Colonic mucosa (tissue), 4 donors: ENCODE measurements at places on chromosomes 11 and 22. TPM values are rescaled to one million over a fixed set of nuclear protein-coding genes. Genes with fewer than 3 reads are reported as not detected.

The ZNF280B gene
- 1.1 TPM for total RNA-seq

The SAA2 gene
- 4.2 TPM for total RNA-seq

The LRRC32 gene
- total RNA-seq, result 5.9 TPM

The LRRC74B gene
- not detected for total RNA-seq

The MTFP1 gene
- 55.1 TPM for total RNA-seq

The VPS26B gene
- total RNA-seq, result 41.4 TPM

The KIRREL3 gene
- 0.61 TPM for total RNA-seq

The OR5A1 gene
- not detected for total RNA-seq

The TRIM29 gene
- 4.0 TPM for total RNA-seq

The TENM4 gene
- total RNA-seq, result 1.2 TPM

The GAB4 gene
- total RNA-seq, result not detected

The GRM5 gene
- not detected for total RNA-seq

The RASGRP2 gene
- total RNA-seq, result 2.8 TPM

The GNAZ gene
- 1.2 TPM for total RNA-seq

The NAA40 gene
- 32.9 TPM for total RNA-seq

The ART1 gene
- total RNA-seq, result not detected

The USP2 gene
- total RNA-seq, result 11.6 TPM

The MS4A6A gene
- 10.5 TPM for total RNA-seq

The TH gene
- 0.15 TPM for total RNA-seq
